Stimulated activated CD4-positive, alpha-beta T cell treated with anti-CD3 and anti-CD28 coated beads, TNF-alpha, amount 100 ng/mL, for 24 hours (primary cell): ENCODE measurements at places on chromosomes 6 and 20.

DNA sequence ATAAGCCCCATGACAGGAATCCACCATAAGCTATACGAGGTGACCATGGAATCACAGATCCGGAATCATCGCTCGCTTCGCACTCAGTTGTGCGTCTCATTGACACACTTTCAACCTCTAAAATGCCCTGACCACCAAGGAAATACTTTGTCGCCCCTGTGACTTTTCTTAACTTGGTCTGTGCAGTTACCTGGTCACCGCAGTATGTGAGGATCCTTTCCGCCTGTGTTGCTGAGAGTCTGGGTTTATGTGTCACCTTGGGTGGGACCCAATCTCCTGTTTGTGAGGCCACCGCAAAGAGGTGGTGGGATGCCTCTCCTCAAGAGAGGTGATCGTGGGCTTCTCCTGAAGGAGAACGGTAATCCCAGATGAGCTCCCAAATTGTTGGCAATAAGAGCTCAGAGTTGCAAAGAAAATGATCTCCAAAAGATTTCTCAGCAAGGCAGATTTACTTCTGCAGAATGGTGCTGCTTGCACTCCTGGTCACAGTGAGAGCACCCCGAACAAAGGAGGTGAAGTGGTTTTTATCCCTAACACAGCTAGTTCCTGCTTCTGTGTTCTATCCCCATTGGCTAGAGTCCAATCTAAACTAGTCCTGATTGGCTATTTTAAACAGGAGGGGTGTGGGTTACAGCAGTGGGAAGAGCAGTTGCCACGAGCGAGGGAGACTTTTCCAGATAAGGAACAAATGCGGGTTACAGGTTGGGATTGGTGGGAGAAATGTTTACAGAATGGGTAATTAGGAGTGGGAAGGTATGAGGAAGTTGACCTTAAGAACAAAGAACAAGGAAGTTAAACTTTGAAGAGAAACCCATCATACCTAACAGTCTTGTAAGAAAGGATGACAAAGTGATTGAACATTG, 9.1 kb upstream of the ZNFX1 start:
- no peak for DNase-seq

GRCh38 chr6:64100702-64101303, 465.2 kb downstream of the PHF3 start:
- DNase-seq, result no peak

DNA sequence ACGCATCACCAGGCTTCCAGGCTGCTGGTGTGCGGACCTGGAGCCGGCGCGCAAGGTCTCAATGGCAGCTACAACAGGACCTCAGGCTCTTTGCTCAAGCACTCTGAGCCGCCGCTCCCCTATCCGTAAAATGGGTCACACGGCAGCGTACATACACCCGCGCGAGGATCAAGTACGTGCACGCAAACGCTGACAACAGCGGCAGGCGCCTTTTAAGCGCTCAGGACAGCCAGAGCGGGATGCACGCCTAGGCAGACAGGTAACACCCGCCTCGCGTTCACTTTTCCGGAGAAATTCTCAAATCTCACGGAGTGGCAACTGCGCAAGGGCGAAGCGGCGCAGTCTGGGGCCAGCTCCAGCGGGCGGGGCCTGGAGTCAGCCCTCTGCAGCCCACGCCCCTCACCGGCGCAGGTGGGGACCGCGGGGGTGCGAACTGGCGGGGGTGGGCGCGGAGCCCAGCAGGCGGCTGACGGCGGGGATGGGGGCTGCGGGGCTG, 535 bp downstream of the EXOC2 start:
- DNase-seq, result peak; percentile 79

GRCh38 chr6:118981884-118982574, 47.1 kb upstream of the MCM9 start:
- DNase-seq, result no peak

GRCh38 chr6:75386050-75386770, 101.6 kb upstream of the TMEM30A start:
- DNase-seq, result no peak

GRCh38 chr20:42161228-42161829, 543.2 kb upstream of the CHD6 start:
- no peak for DNase-seq

DNA sequence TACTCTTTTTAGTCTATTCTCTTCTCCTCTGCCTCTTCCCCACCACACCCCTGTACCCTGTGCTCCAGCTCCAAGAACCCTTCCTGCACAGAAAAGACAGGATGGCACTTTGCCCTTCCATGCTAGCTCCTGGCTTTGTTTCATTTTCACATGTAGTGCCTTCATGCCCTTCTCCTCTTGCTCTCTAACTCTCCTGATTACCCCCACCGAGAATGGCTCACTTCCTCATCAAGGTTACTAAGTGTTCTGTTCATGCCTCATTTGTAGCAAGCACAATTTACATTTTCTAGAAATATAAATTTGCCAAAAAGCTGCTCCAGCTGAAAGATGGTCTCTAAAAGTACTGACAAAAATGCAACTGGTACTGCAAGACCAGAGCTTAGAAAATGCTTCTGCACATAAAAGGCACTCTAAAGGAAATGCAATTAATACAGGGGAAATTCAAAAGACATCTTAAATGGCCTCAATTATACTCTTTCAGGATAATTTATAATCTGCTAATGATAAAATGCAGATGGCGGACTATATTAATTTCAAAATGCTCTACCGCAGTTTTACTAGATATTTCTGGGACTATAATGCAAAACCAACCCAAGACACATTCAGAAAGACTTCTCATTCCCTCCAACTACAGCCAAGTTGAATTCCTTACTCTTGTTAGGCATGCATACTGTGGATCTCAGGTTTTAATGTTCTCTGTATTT, 570.2 kb downstream of the PRKN start:
- no peak for DNase-seq

DNA sequence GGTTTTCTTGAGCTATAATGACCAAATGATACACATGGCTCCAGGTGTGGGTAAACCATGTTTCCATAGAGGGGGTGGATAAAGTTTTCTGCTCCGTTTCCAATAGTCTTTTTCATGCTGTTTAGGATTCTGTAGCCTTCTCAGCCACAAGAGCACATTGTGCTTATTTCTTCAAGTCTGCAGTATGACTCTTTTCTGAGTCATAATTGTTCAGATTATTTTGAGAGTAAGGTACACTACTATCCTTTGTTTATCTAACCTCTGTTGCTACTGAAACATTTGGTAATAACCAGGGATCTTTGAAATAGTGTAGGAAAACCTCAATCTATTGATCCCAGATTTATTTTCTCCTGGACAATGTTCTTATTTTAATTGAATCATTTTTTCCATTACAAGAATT, 247.9 kb upstream of the BMP2 start:
- no peak for DNase-seq

DNA sequence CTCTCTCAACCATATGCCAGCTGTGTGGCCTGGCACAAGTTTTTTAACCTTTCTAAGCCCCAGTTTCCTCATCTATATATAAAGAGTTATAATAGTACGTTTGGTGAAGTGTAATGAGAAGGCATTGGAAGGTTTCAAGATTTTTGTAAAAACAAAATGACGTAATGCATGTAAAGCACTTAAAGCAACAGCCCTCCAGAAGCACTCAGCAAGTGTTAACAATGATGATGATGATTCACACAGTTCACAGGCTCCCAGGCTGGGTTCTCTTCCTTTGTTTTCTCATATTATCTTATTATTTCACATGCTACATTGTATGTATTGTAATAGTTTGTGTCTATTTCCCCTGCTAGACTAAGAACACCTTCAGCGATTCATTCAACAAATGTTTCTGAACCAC, 6.2 kb downstream of the CEP250 start:
- DNase-seq, result no peak

DNA sequence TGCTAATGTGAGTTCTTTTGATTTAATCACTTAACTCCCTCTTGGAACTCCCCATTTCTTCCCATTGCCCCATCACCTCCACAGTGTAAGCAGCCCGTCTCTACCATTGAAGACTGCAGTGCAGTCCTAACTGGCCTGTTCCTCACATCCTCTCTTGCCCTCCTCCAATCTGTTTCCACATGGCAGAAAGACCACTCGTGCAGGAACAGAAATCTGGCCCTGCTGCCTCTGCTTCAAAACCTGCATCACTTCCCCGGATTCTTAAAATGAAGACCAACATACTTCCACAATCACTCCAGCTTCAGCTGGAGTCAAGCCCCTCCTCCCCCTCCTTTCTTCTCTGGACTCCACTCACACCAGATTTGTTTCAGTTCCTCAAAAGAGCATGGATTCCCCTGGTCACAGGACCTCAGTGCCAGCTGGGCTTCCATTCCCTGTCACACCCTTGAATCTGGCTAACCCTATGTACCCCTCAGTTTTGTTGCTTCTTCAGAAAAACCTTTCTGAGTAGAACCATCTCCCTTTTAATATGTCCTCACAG, 802.3 kb downstream of the MAFB start:
- DNase-seq, result no peak

GRCh38 chr20:45987108-45987780, 15.2 kb upstream of the ZNF335 start:
- peak; percentile 55 for DNase-seq

DNA sequence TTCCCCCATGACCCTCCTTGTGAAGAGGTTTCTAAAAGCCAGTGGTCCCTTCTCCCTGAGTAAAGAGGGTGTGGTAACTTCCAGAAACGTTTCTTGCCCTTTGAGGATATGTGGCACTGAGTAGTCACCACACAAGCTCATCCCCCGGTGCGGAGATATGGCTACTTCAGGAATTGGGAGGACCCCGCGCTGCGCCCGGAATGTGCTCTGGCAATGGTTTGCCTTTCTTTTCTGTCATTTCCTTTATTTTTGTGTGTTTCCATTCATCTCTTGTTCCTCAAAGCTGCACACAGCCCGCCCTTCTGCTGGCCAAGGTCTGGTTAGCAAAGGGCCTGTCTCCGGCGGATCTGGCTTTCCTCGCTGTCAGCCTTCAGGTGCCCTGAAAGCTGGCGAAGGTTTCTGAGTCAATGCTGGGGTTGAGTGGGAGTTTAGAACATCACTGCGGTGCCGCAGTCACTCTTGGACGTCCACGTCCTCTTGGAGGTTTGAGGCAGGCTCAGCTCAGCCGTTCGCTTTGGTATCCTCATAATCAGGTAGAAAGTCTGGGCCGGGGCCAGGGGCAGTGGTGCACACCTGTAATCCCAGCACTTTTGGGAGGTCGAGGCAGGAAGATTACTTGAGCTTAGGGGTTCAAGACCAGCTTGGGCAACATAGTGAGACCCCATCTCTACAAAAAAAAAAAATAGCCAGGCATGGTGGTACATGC, 67.2 kb downstream of the TCP11 start:
- no peak for DNase-seq

DNA sequence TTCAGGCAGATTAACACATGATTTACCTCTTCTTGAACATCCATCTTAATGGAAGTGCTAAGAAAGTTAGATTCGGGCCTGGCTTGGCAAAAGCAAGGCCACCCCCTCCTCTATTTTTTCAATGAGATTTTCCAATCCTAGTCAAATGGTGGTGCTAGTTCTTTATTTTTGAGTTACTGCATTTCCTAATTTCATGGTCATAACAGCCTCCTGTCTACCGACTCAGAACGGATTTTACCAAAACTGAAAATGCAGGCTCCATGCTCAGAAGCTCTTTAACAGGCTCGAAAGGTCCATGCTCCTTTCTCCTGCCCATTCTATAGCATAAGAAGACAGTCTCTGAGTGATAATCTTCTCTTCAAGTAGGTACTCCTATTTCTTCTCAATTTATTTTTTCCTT, 117.2 kb upstream of the ESR1 start:
- DNase-seq, result no peak

- no peak for DNase-seq
Observed at GRCh38 chr6:88839280-88839679, 124.1 kb downstream of the RNGTT start.

DNA sequence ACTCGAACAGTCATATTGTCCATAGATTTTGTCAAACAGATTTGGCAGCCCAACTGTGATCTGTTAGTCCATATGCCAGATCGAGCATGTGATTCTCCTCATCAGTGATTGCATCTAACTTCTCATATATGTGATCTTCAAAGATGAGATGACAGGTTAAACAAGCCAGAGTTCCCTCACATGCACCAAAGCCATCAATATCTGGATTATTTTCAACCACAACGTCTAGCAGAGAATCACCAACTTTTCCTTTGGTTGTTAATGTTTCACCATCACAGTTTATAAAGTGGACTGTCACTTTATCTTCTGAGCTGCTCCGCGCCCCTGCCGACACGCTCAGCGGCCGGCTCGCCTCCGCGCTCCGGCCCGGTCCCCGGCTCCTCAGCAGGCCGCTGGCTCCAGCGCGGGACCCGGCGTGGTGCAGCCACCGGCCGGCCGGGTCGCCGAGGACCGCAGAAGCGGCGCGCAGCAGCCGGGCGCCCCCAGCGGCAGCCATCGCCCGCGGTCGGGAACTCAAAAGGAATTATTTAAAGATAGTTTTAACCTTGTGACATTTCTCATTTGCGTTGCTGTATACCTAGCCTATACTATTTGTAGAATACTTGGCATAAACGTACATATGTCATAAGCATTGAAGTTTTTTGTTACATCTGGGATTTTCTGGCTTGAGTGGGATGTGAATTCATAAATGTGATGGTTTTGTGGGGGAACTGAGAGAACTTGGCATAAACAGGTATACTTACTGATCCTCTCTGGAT, 40.1 kb upstream of the DYNLRB1 start:
- DNase-seq, result peak; percentile 26

DNA sequence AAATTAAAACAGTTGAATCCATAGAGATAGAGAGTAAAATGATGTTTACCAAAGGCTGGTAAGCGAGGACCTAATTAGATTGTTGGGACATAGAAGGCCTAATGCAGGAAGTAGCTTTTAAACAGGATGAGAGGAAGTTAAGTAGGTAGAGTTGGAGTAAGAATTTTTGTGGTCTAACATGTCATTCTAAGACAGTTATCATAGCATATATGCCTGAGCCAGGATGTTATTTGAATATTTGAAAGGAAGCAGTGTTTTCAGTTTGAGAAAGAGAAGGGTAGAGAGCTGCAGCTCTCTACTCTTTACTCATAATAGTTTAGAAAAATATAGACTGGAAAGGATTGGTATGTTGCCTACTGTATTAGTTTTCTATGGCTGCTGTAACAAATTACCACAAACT, 121.6 kb downstream of the MEI4 start:
- DNase-seq, result no peak

DNA sequence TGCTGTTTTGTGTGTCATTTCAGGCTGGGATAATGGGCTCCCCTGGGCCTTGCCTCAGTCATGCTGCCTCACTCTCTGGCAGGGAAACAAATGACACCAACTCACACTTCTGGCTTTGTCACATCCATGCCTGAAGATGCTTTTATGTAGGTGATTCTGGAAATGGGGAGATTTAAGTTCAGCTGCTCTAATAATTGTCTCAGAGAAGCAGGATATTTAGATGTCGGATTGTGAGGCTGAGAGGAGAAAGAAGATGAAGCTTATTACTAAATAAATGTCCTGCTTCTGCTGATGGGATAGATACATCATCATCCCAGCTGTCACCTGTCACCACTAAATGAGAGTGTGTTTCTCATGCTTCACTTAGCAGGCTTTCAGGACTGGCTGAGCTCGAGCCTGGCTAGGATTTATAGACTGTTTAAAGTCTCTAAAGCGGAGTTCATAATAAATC, 480.2 kb upstream of the SPTLC3 start:
- DNase-seq, result no peak
